HuH-7.5 (cell line): ENCODE measurements at places on chromosomes 1 and 21.

- DNase-seq, result no peak
These were observed 41.7 kb downstream of the KCNAB2 start for GRCh38 chr1:6087377-6087772.

DNA sequence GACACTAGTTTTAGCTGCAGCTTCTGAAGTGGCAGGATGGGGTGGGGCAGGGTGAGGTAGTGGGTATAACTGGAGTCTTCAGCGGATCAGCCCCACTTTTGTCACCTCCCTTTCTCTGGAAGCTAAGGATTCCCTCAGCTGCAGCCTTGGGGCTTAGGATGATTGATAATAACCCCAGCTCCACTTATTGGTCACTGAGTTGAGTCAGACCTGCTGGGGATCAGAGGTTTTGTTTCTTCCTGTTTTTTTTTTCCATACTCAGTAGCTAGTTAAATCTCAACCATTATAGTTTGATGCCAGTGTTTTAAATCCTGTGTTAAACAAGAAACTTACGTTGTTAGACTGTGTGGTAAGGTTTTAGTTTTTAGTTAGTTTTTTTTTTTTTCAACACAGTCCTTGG is 57.2 kb downstream of the LAMC1 start:
- no peak for DNase-seq

GRCh38 chr1:183231545-183231944 is 45.5 kb downstream of the LAMC2 start:
- DNase-seq, result no peak

DNA sequence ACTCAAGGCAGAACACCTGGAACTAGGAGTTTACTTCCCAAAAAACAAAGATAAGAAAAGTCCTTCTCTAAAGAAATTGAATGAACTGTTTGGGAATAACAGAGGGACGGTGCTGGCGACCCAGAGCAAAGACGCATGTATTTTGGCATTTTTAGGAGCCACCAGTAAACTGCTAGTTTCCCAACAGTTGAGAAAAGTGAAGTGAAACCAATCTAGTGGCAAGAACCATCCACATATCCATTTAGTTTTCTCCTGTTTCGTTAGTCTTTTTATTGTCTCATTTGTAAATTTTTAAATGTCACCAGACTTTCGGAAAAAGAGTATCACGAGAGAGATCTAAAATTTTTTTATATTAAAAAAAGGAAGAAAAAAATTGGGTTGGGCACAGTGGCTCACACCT is 30.2 kb downstream of the ODF2L start:
- DNase-seq, result no peak

GRCh38 chr1:86748622-86749373 is 44.4 kb downstream of the SH3GLB1 start:
- DNase-seq, result no peak
